ENCODE measurements at places on chromosomes 12 and 14.

DNA sequence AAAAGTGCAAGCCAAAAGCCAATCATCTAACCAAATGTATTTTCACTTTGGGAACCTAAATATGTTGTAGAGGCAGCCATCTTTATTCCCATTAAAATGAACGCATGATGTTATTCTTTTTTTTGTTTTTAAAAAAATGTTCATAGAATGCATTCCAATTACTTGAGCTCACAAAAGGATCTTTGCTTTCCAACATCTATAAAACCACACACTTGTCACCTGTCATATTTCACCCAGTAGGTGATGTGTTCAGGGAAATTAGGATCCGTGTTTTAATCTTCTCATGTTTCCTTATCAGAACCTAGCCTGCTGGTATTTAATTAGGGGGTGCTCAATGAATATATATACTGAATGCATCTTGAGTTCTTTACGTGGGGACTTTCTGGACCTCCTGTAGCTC, 13.6 kb downstream of the TTC8 start:
- DNase-seq: no peak

GRCh38 chr12:104130760-104131159, 7.2 kb downstream of the NFYB start:
- DNase-seq: no peak

- DNase-seq: peak; percentile 5
Observed at GRCh38 chr12:4273652-4274395, at the start of gene CCND2. Gene CCND2, plus strand, starts transcription at chr12:4273762. Its CDS starts 279 bp downstream, at chr12:4274041.

- DNase-seq: peak; percentile 98
Observed at GRCh38 chr12:107093417-107094182, at the start of gene CRY1. Gene CRY1, minus strand, starts transcription at chr12:107093549. Its CDS starts 588 bp downstream, at chr12:107092961.

DNA sequence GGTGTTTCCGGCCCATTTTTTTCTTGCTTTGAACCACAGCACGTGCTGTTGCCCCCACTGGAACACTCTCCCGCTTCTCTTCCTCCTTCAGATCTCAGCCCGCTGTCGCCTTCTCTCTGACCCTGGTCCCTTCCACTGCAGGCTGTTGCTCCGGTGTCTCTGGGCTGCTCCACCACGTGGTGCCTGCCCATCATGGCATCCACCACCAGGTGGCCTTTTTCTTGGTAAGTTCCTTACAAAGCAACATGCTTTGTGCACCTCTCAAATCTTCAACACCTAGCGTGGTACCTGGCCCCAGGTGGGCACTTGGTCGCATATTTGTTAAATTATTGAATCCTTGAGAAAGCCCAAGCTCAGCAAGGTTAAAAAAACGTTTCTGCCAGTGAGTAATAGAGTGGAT, 19.1 kb downstream of the TUNAR start:
- DNase-seq: no peak

Measured in NCI-H2227 treated with DMSO at 0.1 percent for 48 hours (cell line).